ENCODE measurements at places on chromosomes 3 and 15. TPM values are rescaled to one million over a fixed set of nuclear protein-coding genes. Genes with fewer than 3 reads are reported as not detected.

The NDN gene
- 35.4 TPM for total RNA-seq

The CPN2 gene
- not detected for total RNA-seq

The SLC28A2 gene
- total RNA-seq = 0.28 TPM

The CX3CR1 gene
- 4.7 TPM for total RNA-seq

DNA sequence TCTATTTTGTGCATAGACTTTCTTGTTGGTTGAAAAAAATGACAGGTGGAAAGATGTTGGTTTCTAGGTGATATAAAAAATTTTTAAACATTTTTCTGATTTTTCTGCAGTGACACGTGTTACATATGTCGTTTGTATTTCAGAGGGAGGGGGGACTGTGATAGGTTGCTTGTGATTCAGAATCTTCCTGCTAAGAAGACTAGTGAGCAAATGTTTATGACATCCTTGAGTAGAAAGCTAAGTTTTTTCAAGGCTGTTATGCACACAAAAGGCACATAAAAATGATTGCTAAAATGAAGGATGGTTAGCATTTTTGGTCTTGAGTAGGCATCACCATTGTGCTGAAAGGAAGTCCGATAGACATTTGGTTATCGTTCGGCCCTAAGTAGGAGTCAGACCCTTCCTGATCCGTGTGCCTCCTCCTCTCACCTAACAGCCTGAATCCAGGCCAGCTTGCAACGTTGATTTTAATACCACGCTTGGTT is 1.5 kb downstream of the ZNF639 start:
- peaks cover 11% of the 10 kb centered on the region for H3K36me3 ChIP-seq
- peaks cover 13% of the 10 kb centered on the region for H3K4me1 ChIP-seq
- no peak overlapping the region for H3K4me3 ChIP-seq
- peak; percentile 58 for DNase-seq
- peak overlapping the region; percentile 39 for H3K27ac ChIP-seq
- H3K27me3 ChIP-seq = no peaks in the 10 kb centered on the region

DNA sequence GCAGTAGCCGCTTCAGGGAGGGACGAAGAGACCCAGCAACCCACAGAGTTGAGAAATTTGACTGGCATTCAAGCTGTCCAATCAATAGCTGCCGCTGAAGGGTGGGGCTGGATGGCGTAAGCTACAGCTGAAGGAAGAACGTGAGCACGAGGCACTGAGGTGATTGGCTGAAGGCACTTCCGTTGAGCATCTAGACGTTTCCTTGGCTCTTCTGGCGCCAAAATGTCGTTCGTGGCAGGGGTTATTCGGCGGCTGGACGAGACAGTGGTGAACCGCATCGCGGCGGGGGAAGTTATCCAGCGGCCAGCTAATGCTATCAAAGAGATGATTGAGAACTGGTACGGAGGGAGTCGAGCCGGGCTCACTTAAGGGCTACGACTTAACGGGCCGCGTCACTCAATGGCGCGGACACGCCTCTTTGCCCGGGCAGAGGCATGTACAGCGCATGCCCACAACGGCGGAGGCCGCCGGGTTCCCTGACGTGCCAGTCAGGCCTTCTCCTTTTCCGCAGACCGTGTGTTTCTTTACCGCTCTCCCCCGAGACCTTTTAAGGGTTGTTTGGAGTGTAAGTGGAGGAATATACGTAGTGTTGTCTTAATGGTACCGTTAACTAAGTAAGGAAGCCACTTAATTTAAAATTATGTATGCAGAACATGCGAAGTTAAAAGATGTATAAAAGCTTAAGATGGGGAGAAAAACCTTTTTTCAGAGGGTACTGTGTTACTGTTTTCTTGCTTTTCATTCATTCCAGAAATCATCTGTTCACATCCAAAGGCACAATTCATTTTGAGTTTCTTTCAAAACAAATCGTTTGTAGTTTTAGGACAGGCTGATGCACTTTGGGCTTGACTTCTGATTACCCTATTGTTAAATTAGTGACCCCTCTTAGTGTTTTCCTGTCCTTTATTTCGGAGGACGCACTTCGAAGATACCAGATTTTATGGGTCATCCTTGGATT is at the start of gene MLH1:
Gene MLH1, plus strand, starts transcription at position 193 of the 958 bp plus-strand sequence. Its CDS starts 30 bp downstream, at position 223.
- peak; percentile 100 for DNase-seq
- H3K4me3 ChIP-seq = peak within 1 kb of the TSS; percentile 77
- no peaks in the 10 kb centered on the region for H3K27me3 ChIP-seq
- H3K36me3 ChIP-seq = peaks cover 10% of the 10 kb centered on the region
- H3K27ac ChIP-seq = peak within 1 kb of the TSS; percentile 99

DNA sequence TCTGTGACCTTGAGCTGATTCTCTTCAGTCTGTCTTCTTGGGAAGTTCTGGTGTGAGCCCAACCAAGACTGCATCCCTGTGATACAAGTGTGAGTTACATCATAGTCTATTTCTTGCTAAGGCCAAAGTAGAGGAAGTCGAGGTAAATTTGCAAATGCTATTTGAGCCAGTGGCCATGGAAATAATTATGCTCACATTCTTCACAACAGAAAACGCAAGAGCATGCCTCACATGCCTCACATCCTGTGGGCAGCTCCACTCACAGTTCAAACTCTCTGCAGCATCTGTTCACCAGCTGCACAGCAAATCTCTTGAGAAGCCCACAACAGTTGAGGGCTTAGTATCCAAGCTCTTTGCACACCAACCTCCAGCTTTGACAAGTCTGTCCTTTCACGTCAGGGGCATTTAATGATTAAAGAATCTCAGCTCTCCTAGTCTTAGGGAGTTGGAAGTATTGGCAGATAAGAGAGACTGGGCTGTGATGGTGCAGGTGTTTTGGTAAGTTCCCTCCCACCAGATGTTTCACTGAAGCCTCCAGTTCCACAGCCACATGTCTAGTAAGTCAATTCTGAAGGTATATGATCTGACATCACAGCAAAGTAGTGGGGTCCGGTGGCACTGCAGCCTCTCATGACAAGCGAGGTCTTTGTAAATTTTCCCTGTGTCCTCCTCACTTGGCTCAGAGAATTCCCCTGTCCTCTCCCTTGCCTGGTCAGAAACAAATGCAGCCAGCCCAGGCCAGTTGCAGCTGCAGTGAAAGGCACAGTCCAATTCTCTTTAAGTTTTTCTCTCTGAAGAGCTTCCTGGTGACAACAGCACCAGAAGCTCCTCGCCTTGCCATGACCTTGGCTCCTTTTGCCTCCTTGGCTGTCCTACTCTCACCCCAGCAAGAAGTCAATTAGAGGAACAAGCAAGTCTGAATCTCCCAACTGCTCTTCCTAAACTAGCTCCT is 166.1 kb downstream of the SSR3 start:
- no peaks in the 10 kb centered on the region for H3K4me1 ChIP-seq
- H3K27ac ChIP-seq = no peak overlapping the region
- no peak for DNase-seq
- H3K4me3 ChIP-seq = no peak overlapping the region

- no peak for DNase-seq
- H3K36me3 ChIP-seq = no peaks in the 10 kb centered on the region
- H3K27ac ChIP-seq = no peak overlapping the region
- H3K27me3 ChIP-seq = no peaks in the 10 kb centered on the region
- no peak overlapping the region for H3K4me3 ChIP-seq
Observed at GRCh38 chr3:134228035-134228434, 22.6 kb downstream of the RYK start.

GRCh38 chr3:34742151-34742550 is 897.2 kb upstream of the ARPP21 start:
- no peak overlapping the region for H3K4me3 ChIP-seq
- no peaks in the 10 kb centered on the region for H3K36me3 ChIP-seq

DNA sequence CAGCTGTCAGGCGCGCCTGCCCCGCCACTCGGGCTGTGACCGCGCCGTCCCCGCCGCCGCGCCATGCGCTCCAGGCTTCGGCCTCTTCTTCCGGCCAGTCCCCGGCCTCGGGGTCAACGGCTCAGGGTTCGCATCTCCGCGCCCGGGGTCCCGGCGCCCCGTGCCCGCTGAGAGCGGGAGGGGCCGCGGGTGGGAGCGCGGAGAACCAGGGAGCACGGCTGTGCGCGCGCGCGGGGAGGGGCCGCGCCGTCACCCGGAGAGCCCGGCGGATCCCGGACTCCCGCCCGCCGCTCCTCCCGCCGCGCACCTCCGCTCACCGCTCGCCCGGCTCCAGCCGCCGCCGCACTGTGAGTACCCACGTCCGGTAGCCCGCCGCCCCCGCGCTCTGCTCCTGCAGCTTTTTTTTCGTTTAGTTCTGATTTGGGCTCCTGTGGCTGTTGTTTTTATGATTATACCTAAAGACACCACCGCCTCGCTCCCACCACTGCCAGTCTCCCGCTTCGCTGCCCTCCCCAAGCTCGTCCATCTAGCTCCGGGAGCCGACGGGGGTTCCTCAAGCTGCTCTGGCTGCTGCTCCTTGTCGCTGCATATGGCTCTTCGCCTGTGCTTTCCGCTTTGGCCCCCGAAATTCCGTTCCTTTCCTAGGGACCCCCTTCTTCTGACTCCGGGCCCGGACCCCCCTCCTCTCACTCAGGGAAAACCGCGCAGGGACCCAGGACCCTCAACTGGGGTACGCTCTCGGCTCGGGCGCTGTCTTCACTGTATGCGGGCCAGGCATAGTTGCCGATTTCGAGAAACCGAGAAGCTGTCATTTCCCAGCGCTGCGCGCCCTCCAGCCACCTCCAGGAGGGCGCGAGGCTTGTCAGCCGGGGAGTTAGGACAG is 1.8 kb upstream of the SKOR1 start:
- H3K27me3 ChIP-seq = peaks cover 46% of the 10 kb centered on the region
- no peak overlapping the region for H3K4me3 ChIP-seq
- H3K4me1 ChIP-seq = peaks cover 15% of the 10 kb centered on the region
- no peak overlapping the region for H3K27ac ChIP-seq
- no peak for DNase-seq
- no peaks in the 10 kb centered on the region for H3K36me3 ChIP-seq

DNA sequence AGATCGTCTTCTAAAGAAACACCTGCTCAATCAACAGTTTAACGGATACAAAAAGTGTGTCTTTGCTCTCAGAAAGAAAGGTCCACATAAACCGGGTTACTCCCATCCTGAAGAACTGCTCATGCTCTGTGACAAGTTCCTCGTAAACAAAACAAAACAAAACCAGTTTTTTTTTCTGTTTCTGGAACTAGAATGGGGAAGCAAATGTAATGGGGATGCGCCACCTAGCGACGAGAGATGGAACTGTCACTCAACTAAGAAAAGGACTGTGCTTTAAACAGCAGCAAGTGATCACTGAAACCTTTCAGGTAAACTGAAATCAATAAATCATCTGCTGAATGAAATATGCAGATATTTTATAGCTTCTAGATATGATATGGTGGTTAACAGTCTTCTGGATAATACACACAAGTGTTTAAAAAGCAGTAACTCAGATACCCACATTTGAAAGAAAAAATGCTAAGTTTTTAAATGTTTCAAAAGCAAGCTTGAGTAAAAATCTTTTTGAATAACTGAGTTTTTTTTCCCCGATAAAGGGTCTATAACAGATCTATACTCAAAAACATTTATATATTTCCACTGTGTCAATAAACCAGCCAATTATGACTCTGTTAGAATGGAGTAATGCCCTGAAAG is 10.9 kb downstream of the TM2D3 start:
- H3K4me3 ChIP-seq = no peak overlapping the region
- peak; percentile 87 for DNase-seq
- peaks cover 7% of the 10 kb centered on the region for H3K4me1 ChIP-seq
- H3K36me3 ChIP-seq = peaks cover 41% of the 10 kb centered on the region

GRCh38 chr3:128784843-128785242 is 58.9 kb downstream of the RAB7A start:
- no peak overlapping the region for H3K4me3 ChIP-seq
- DNase-seq = no peak
- H3K36me3 ChIP-seq = no peaks in the 10 kb centered on the region

DNA sequence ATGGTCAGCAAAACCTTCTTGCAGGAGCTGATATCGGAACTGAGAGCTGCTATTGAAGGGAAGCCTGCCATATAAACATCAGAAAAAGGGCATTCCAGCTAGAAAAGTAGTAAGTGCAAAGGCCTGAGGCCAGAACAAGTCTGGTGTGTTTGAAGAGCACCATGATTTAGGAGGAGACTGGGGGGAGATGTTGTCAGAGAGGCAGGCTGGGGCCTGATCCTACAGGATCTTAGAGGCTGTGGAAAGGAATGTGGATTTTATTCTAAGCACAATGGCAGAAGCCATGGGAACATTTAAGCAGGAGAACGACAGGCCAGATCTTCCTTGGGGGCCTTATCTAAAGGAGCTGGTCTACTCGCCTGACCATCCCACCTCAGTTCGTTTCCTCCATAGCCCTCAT is 5.1 kb upstream of the MUC13 start:
- H3K27ac ChIP-seq = no peak overlapping the region
- no peaks in the 10 kb centered on the region for H3K36me3 ChIP-seq
- H3K4me3 ChIP-seq = no peak overlapping the region
- DNase-seq = no peak
- no peaks in the 10 kb centered on the region for H3K27me3 ChIP-seq

GRCh38 chr3:11130385-11130784 is 23.9 kb upstream of the HRH1 start:
- DNase-seq = no peak
- H3K27ac ChIP-seq = no peak overlapping the region
- H3K4me3 ChIP-seq = no peak overlapping the region
- H3K4me1 ChIP-seq = no peaks in the 10 kb centered on the region

DNA sequence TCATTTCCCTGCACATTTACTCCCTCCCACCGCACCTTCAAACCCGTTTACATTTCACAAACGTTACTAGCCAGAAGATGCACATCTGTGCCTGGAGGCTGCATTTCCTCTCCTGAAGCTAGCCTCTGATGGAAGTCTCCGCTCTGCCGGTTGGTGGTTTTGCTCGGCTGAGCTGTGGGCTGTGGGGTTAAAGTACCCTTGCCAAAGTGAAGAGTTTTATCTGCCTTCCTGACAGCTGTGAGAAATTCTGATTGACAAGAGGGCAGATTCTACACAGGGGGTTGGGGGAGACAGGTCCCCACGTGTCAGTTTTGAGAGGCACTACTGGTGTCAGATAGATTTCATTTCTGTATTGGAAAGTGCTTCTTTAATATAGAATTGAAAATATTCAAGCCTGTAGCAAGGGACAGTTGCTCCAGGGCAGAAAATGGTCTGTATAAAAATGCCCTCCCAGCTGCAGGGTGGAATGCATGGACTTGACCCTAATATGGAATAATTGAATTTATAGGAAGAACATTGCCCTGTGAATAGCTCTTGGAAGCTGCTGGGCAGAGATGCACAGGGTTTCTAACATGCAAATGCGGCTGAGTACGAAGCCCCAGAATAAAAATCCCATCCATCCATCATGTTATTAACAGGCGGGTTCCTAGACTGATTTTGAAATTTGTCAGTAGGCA is 201.1 kb upstream of the RGMA start:
- DNase-seq = no peak
- no peaks in the 10 kb centered on the region for H3K36me3 ChIP-seq
- no peaks in the 10 kb centered on the region for H3K27me3 ChIP-seq
- H3K27ac ChIP-seq = no peak overlapping the region

DNA sequence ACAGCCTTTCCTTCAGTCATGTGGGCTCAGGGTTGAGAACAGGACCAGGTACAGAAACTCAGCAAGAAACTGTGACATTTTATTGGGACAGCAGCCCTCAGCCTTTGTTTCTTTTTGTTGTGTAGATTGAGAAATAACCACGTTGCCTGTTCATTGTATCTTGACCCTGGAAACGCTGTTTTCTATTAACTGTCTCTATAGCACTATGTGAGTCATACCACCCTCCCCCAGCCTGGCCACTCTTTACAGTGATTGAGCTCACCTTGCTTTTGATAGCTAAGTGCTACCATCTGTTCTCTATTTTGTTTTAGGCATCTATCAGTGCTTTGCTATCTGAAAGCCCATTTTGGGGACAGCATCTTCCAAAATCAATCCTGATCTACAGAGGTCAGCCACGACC is 127.9 kb downstream of the CD47 start:
- no peaks in the 10 kb centered on the region for H3K27me3 ChIP-seq
- H3K4me1 ChIP-seq = peaks cover 6% of the 10 kb centered on the region
- no peak overlapping the region for H3K27ac ChIP-seq
- no peak overlapping the region for H3K4me3 ChIP-seq
- DNase-seq = no peak

GRCh38 chr3:169764312-169764881 is 463 bp downstream of the TERC start:
- no peaks in the 10 kb centered on the region for H3K36me3 ChIP-seq
- peak overlapping the region; percentile 79 for H3K4me3 ChIP-seq
- peak overlapping the region; percentile 98 for H3K27ac ChIP-seq
- no peaks in the 10 kb centered on the region for H3K27me3 ChIP-seq
- H3K4me1 ChIP-seq = peaks cover 4% of the 10 kb centered on the region
